ENCODE measurements at places on chromosomes 5 and 9.

DNA sequence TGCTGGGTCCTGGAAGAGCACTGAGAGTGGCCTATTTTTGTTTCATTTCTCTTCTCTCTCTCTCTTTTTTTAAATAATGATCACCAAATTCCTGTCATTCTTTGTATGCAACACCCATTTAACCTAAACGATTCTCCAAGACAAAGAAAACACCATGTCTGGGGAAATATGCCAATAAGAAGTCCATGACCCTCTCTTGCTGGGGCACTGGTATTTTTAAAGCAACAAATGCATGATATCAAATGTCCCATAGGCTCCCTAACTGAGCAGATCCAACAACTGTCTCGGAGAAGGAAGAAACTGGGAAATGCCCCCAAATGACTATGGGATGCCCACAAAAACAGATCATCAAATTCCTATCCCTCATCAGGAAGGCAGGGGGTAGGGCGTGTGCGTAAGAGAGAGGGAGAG is 567.4 kb downstream of the CCDC171 start:
- DNase-seq, result no peak

GRCh38 chr9:96279932-96280331 is 22.0 kb downstream of the HSD17B3 start:
- no peak for DNase-seq

- DNase-seq, result no peak
Observed at GRCh38 chr9:124510650-124511425, 3.6 kb upstream of the NR5A1 start.

- DNase-seq, result no peak
Observed at GRCh38 chr9:4955836-4956235, 29.2 kb upstream of the JAK2 start.

- no peak for DNase-seq
Observed at GRCh38 chr5:150491876-150492275, 16.1 kb upstream of the NDST1 start.

GRCh38 chr9:114314256-114314867 is 8.5 kb upstream of the ORM1 start:
- DNase-seq, result no peak

- no peak for DNase-seq
Observed at GRCh38 chr5:169289520-169289919, 11.4 kb downstream of the SLIT3 start.

DNA sequence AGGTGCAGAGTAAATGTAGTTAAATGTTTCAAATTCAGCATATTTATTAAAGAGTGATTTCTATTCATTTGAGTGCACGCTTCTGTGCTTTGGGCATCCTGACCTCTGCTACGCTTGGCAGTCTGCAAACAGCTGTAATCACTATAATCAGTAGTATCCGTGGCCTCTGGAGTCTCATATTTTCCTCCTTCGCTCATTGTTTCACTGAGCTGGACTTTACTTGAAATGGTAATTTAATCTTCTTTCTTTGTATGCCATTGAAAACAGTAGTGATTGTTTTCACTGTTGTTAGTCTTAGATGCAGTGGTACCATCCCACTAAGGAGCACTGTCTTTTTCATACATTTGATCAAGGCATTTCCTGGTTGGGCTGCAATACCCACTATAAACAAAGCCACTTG is 43.5 kb upstream of the CAVIN4 start:
- DNase-seq, result no peak

GRCh38 chr9:69083321-69083720 is 47.8 kb downstream of the FXN start:
- no peak for DNase-seq

DNA sequence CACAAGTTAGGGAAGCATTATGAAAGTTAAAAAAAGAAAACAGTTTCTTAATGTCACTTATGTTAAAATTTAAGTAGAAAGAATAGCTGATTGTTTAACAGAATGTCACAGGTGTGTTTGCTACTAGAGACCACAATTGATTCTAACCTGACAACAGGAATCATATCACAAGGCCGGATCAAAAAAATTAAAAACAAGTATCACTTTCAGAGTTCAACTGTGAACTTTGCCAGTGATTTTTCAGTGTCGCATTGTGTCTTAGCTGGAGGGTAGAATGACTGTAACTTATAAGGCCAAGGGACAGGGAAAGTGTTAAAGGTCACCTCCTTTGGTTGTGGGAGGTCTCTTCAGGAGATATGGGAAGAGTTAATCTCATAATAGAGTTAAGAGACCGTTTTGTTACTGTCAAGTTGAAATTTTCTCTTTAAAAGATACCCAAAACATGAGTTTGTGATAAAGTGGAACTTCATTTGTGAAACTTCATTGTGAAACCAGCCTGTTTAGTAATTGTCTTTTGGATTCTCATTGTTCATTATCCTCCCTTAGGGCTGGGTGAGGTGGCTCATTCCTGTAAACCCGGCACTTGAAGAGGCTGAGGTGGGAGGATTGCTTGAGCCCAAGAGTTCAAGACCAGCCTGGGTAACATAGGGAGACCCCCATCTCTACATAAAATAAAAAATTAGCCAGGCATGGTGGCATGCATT is 40.9 kb downstream of the CPEB4 start:
- DNase-seq, result no peak

DNA sequence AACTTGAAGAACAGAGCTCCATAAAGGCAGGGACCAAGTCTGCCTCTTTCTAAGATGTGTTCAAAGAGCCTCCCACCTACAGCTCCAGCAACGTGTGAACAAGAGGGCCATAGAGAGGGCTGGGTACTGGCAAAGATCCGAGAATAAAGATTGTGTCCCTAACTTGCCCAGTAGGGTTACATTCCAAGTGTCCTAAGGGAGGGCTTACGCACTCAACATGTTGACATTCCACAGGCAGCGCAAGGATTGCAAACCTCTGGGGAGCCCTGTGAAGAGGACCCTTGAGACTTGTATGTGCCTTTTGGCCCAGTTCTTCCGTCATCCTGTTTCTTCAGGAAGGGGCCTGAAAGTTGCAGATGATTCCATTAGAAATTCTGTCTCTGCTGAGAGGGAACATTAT is 48.2 kb upstream of the ENTREP1 start:
- DNase-seq, result no peak

GRCh38 chr5:60551250-60551649 is 148.7 kb downstream of the DEPDC1B start:
- DNase-seq, result no peak

GRCh38 chr5:132003170-132003744 is 8.2 kb downstream of the ACSL6 start:
- no peak for DNase-seq

- DNase-seq, result no peak
Observed at GRCh38 chr9:89139455-89139854, 39.2 kb downstream of the SHC3 start.

DNA sequence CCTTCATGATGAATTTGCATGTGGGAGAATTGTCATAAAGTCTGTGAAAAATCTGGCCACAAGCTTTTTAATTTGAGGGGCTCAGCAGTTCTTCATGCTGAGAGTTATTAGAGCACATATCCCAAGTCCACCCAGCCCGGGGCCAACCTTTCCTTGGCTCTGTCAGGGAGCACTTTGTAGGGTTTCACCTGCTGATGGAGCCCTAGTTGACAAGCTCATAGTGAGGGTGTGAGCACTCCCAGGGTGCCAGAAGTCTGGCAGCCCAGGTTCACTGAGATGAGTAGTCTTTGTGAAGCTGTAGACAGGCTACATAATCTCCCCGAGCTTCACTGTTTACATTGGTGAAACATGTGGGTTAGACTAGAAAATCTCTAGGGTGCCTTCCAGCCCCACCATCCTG is 97.2 kb upstream of the NREP start:
- DNase-seq, result no peak

DNA sequence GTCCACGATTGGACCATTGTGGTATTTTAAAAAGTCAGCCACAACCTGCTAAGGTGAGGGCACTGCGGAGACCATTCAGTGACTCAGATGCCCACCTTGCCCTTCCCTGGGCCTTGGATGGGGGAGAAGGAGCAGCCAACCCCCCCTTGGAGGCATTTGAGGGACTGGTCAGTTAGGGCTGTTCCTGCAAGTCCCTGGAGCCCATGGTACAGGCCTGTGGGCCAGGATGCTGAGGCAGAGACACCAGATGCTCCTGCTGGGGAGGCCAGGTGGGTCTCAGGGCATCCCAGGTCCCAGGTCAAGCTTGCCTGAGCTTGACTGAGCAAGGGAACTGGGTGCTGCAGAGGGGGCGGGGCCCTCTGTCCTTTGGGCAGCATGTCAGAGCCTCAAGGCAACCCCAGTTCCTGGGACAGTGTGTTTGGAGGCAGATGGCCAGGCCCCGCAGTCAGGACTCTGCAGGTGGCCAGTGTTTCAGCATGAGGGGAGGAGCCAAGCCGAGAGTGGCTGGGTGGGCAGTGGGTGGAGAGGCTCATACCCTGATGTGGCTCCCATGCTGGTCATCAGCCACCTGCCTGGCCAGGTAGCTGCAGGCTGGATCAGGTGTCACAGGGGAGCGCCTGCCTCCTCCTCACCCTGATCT is 27.5 kb downstream of the SLC6A3 start:
- no peak for DNase-seq

- DNase-seq, result no peak
Observed at GRCh38 chr9:99745085-99745484, 76.6 kb upstream of the NR4A3 start.

- DNase-seq, result no peak
Observed at GRCh38 chr9:104842698-104843097, 78.8 kb downstream of the NIPSNAP3B start.

Measured in fibroblast of skin of left biceps (primary cell).